ENCODE measurements at places on chromosomes 2 and 18.

DNA sequence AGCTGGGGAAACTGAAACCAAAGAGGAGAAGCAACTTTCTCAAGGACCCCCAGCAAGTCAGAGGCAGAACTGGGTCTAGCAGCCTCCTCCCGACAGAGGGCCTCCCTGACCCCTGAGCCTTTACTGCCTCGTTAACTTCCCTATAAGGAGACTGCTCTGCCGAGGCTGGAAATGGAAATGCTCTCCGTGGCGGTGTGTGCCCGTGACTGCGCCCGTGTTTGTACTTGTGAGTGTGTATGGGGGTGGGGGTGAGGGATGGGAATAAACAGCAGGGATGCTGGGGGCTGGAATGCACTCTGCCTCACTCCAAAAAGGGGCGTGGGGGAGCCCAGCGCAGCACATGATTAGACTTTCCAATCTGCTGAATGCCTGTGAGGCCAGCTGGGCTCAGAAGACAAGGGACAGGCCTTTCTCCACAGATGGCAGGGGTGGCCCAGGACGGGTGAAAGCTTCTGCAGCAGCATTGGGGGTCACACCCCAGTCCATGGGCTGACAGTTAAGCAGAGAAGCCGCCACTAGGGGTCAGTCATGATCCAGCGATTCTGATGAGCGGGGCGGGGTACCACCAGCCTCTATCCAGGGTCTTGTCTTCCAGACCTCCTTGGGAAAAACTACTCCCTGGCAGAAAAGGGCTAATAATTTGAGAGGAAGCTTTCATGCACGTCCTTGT, 26.8 kb downstream of the MPHOSPH10 start:
- DNase-seq: peak; percentile 47

DNA sequence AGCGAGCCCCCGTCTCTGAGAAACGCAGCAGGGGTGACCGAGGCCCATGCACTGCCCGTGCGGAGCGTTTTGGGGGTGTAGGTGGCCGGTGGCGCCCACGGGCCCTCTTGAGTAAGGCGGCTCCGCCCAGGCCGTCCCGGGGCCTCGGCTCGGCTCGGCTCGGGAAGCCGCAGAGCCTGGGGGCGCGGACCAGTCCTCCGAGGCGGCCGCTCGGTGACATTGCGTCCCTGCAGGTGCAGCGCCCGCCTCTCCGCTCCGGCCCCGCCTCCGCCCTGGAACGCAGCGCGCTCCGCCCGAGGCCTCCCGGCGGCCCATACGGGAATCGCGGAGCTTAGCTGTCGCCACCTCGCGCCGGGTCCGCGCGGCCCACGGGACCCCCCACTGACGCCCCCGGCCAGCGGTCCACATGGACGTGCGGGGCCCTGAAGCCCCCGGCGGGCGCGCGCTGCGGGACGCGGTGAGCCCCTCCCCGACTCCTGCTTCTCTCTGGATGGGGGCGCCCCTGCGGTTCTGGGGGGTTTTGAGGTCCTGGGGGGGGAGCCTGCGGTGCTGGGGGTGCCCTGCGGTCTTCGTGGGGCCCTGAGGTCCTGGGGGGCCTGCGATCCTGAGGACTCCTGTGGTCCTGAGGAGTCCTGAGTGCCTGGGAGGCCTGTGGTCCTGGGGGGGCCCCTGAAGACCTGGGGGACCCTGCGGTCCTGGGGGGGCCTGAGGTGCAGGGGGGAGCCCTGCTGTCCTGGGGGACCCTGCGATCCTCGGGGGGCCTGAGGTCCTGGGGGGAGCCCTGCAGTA, at the start of gene HSBP1L1:
Gene HSBP1L1, plus strand, starts transcription at position 314 of the 789 bp plus-strand sequence. Its CDS starts 93 bp downstream, at position 407.
- DNase-seq: peak; percentile 56

DNA sequence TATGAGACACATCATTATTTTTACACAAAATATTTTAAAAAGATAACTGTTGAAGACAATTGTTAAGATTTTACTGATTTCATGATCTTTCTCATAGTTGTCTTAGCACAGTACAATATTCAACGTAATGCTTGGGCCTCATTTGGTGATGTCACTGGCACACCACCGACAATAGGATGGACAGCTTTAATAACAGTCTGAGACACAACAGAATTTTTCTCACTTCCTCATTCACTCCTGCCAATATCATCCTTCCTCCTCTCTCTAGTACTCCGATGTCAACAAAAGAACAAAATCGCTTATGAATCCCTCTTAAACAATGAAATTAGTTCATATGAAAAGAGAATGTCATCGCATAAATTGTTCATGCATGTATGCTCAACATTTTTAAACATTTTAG, 461.9 kb upstream of the CDH7 start:
- DNase-seq: no peak

DNA sequence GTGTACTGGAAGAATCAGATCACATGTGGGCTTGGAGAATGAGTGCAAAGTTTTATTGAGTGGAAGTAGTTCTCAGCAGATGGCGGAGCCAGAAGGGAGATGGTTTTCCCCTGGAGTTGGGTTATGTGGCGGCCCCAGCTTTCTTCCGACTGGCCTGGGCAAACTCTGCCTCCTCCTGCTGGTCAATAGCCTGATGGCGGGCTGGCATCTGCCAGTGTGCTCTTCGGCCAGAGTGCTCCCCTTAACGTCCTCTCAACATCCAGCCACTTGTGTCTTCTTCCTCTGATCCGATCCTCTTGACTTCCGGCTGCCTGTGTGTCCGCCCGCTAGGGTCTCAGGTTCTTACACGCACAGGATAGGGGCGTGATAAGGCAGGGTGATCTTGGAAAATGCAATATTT, 741.3 kb downstream of the RNF144A start:
- no peak for DNase-seq

- no peak for DNase-seq
Measured at GRCh38 chr2:157124731-157125130, 132.8 kb upstream of the GALNT5 start.

DNA sequence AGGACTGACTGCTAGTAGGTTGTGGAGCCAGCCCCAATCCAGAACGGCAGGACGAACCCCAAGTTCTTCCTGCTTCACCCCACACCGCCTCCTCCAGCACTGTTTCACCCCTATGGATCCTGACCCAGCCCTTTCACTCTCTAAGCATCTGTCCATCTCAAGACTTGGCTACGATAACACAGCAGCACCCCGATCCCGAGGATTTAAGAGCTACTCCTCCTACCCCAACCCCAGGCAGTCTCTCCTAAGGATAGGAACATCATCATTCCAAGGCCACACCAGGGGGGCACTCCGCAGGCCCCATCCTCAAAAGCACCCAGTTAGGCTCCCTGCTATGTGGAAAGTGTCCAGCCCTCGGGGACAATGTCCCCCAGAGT, 645 bp downstream of the KCTD18 start:
- DNase-seq: no peak

GRCh38 chr18:27394687-27395086, 209.6 kb upstream of the CHST9 start:
- no peak for DNase-seq

DNA sequence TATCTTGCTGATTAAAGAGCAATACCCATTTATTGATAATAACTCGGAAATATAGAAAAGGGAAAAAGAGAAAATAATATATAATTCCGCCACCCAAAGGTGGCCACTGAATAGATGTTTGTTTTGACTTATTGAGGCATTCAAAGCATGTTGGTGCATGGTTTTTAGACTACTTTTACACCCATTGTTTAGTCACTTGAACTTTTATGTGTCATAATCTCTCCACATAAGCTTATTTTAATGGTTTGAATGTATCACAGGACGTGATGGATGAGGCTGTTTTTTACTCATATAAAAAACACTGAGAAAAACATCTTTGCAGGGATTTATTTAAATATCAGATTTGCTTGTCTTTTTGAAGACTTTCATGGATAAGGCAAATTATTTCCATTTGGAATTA, 120.4 kb downstream of the ACKR3 start:
- DNase-seq: no peak

DNA sequence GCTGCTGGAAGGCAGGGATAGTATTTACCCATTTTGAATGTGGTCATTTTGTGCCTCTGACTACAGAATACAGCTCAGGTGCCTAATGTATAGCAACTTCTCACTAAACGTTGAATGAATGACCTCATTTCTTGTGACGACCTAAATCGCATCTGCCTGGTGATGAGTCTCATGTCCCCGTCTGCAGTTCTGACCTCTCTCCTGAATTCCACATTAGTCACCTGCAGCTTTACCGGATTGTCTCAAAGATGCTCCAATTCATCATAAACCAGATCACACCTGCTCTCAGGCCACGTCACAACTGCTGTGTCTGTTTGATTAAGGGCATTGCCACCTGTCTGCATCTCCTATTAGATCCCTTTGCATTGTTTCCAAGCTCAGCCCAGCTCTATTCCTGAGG, 133.6 kb upstream of the MYT1L start:
- DNase-seq: no peak

DNA sequence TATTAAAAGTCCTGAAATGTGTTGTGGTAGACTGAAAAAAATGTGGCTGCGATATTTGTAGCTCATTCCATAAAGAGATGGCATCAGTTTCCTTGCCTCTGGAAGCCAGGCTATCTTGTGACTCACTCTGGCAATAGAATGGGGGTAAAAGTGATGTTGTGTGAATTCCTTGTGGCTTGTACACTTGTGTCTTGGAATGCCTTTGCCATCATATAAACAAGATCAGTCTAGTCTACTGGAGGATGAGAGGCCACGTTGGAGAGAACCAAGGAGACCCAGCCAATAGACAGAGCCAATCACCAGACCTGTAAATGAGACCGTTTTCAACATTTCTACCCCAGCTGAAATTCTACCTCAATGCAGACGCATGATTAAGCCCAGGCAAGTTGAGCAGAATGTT, 254.1 kb downstream of the TRIB2 start:
- DNase-seq: no peak

DNA sequence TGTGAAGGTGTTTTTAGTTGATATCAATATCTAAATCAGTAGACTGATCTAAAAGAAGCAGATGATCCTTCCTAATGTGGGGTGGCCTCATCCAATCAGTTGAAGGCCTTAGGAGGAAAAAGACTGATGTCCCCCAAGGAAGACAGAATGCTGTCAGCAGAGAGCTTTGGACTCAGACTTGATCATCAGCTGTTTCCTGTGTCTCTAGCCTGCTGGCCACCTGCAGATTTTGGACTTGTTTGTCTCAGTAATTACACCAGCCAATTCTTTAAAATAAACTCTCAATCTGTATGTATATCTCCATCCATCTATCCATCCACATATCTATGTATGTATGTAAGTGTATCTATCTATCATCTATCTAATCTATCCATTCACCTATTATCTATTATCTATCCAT, 301.3 kb downstream of the LPIN1 start:
- no peak for DNase-seq

DNA sequence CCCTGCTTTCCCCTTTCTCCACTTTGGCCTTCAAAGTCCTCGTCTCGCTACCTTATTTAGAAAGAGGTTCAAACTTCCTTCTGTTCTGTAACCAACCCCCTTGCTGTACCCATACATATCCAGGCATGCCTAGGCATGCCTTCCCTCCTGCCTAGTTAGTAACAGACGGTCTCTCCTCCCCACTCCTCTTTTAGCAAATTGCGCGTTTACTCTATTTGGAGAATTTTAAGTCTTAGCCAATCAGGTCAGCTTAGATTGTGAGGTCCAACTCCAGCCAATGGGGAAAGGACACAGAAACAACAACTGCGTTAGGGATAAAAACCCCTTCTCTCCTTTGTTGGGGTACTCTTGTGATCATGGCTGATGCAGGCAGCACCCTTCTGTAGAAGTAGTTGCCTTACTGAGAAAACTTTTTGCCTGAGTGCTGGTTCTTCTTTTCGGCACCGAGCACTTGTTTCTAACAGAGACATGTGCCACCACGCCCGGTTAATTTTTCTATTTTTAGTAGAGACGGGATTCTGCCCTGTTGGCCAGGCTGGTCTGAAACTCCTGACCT, 85.9 kb upstream of the FOXI3 start:
- no peak for DNase-seq

DNA sequence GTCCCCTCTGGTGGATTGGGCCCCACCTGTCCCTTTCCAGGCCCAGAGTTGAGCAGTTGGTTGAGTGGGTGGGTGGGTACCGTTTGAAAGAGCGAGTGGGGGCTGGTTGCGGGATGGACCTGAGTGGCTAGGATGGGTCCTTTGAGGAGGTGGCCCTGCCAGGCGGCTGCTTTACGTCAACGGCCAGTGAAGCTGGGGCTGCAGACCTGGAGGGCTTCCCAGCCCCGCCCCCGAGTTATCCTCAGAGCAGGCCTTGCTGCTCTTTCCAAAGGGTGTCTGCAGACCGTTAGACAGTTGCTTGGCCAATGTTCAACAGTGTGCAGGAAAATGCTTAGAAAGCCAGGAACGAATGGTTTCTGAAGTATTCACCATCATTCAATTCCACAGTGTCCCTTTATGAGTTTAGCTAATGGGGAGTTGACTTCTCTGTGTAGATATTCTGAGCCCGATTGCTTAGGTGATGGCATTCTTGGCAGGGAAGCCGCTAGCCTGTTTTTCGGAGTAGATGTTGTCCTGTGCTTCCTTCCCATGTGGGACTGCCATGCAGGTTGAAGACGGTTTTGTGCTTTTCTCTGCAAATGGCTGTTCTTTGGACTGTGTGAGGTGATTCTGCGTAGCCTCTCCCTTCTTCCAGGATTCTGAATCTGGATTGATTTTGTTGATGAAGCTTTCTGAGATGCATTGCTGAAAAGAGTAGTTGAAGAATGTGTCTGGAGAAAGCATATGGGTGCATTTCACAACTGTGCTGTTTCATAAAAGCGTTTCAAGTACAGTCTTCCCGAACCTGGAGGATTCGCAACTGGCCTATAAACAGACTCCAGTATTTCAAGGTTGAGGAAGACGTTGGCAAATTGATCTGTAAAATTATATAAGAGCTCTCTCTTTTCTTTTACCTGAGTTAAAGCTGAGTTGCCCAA, 45.8 kb downstream of the LDLRAD4 start:
- DNase-seq: no peak

GRCh38 chr18:22265838-22266237, 96.4 kb downstream of the GATA6 start:
- DNase-seq: no peak

DNA sequence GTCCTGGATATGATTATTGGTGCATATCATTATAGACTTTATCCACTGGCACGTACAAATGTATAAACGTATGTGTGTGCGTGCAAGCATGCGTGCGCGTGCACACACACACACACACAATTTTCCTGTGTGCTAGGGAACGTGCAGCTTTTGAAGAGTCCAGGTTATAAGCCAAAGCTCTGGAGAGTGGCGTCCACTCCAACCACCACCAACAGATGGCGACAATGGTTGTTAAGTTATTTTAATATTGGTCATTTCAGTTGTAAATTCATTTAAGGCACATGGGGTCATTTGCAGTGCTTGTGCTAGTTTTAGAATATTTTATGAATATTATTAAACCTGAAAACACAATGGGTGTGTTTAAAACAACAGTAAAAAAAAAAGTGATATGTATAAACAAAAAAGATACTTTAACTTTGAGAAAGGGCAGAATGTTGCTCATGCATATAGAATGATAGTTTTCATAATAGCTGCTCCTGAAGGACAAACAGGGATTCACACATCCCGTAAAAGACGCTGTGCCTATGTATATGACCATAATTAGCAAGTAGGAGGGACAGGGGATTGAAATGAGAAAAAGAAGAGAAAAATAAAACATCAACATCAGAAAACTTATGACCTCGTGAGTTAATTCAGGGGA, 124.2 kb upstream of the ITGB6 start:
- peak; percentile 26 for DNase-seq

GRCh38 chr2:59866436-59866835, 687.0 kb downstream of the BCL11A start:
- DNase-seq: no peak

GRCh38 chr2:44941551-44942234, at the start of gene SIX3:
SIX3 (plus strand) TSS chr2:44941702; CDS start chr2:44942105, 403 bp downstream.
- no peak for DNase-seq

GRCh38 chr18:5979971-5980457, 84.7 kb upstream of the TMEM200C start:
- DNase-seq: no peak

- no peak for DNase-seq
Measured at GRCh38 chr18:25553631-25554263, 201.8 kb upstream of the ZNF521 start.

- no peak for DNase-seq
Measured at GRCh38 chr2:196170606-196171247, 651 bp downstream of the STK17B start.

Measured in T-helper 9 cell (primary cell).